ENCODE measurements at places on chromosomes 5 and 9.
A peak's percentile ranks its signal among the peaks of the same experiment; 100 is the strongest.

- DNase-seq: no peak
Measured at GRCh38 chr5:113235884-113236283, 198.9 kb downstream of the TSSK1B start.

GRCh38 chr9:11915699-11916098 lies 777.5 kb upstream of the TYRP1 start:
- DNase-seq: no peak

- no peak for DNase-seq
Measured at GRCh38 chr5:92207151-92207550, 824.0 kb upstream of the ARRDC3 start.

- peak; percentile 87 for DNase-seq
Measured at GRCh38 chr9:114505187-114506081, at the start of gene WHRN. Gene WHRN (minus strand): TSS chr9:114505473. CDS start chr9:114504801, 672 bp downstream.

GRCh38 chr5:139966856-139967255 lies 76.2 kb downstream of the NRG2 start:
- no peak for DNase-seq

GRCh38 chr5:11177999-11178711 lies 417.1 kb upstream of the DAP start:
- DNase-seq: no peak

Data from astrocyte of the spinal cord (primary cell).